Activated naive CD4-positive, alpha-beta T cell (primary cell): ENCODE measurements at places on chromosomes 11 and 22.

DNA sequence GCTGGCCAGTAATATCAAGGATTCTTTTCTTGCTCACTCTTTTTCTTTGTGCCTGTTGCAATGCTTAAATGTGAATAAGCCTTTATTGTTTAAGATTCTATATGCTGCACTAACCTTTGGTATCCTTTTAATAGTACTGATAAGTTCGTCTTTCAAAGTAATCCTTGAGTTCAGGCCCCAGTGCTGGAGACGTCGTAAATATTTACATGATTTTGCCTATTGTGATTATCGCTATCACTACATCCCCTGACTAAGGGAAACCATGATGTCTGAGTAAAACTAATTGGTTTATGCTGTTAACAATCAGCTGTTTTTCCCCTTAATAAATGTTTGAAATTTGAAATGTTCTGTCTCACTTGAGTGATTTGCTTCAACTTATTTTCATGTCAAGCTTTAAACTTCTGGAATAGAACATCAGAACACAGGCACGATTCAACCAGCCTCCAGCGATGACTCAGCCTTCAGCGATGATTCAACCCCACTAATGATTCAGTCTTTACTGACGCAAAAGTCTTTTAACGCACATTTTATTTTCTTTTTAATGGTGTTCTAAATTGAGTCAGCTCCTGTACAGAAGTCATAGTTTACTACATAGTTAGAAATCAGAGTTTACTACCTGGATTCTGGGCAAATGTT is 3.9 kb downstream of the HTATIP2 start:
- DNase-seq = no peak

GRCh38 chr22:42931421-42932196 is 74.5 kb upstream of the ARFGAP3 start:
- DNase-seq = no peak

- DNase-seq = no peak
Measured at GRCh38 chr11:134763030-134763388, 351.0 kb upstream of the B3GAT1 start.

DNA sequence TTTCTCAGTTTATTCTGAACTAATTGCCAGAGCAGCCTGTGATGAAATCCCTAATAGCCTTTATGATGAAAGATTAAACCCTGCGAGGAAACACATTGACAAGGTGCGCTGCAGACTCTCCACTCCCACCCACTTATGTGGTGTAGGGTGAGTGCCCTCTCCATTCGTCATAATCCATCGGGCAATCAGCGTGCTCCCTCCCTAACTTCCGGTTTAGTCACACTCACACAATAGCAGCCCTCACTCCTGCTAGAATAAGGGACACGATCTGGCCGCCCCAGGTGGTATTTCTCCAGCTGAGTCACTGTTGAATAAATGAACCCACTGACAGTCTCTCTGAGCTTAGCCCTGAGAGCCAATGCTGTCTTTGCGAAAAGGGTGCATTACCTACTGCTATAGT is 188.3 kb downstream of the OPCML start:
- DNase-seq = no peak

- no peak for DNase-seq
Measured at GRCh38 chr11:27040302-27041115, at the start of gene BBOX1. Gene BBOX1 (plus strand): TSS chr11:27040815. CDS start chr11:27055431, 14,616 bp downstream.

DNA sequence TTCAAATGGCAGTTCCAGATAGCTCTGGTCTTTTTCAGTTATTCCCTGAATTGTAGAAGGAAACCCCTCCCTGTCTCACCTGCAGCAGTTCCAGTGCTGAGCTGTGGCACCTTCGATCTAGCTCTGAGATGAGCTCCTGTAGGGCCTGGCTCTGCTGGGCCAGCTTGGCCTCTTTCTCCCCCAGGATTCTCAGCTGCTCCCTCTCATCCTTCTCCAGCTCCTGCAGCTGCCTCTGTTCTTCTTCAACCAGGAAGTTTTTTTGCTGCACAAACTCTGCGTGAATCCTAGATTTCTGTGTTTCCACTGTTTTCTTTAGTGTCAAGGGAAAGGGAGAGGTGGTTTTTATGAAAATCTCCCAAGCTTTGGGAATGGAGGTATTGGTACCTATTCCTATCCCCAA is 5.3 kb downstream of the TRIM21 start:
- no peak for DNase-seq
